ENCODE measurements at places on chromosomes 3 and 15.

GRCh38 chr3:27076815-27077630 is 292.2 kb downstream of the NEK10 start:
- DNase-seq: no peak

DNA sequence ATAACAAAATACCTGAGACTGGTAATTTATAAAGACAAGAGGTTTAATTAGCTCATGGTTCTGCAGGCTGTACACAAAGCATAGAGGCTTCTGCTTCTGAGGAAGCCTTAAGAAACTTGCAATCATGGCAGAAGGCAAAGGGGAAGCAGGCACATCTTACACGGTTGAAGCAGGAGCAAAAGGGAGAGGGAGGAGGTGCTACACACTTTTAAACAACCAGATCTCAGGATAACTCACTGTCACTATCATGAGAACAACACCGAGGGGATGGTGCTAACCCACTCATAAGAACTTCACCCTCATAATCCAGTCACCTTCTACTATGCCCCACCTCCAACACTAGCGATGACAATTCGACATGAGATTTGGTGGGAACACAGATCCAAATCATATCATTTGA is 54.4 kb downstream of the ATP8B4 start:
- peak; percentile 47 for DNase-seq

DNA sequence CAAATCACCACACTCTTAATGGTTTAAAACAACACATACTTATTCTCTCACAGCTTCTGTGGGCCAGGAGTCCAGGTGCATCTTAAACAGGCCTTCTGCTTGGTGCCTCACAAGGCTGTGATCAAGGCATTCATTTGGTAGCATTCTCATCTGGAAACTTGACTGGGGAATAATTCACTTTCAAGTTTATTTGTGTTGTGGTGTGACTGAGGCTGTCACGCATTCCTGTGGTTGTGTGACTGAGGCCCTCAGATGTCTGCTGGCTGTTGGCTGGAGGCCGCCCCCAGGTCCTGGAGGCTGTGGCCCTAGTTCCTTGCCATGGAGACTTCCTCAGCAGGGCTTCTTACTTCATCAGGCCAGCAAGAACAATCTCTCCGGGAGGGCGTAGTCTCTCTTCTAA is 16.9 kb upstream of the FAM3D start:
- DNase-seq: peak; percentile 50

GRCh38 chr3:72890166-72890925 is 2.5 kb downstream of the GXYLT2 start:
- DNase-seq: no peak

- no peak for DNase-seq
Measured at GRCh38 chr3:126310816-126311215, 46.4 kb downstream of the KLF15 start.

DNA sequence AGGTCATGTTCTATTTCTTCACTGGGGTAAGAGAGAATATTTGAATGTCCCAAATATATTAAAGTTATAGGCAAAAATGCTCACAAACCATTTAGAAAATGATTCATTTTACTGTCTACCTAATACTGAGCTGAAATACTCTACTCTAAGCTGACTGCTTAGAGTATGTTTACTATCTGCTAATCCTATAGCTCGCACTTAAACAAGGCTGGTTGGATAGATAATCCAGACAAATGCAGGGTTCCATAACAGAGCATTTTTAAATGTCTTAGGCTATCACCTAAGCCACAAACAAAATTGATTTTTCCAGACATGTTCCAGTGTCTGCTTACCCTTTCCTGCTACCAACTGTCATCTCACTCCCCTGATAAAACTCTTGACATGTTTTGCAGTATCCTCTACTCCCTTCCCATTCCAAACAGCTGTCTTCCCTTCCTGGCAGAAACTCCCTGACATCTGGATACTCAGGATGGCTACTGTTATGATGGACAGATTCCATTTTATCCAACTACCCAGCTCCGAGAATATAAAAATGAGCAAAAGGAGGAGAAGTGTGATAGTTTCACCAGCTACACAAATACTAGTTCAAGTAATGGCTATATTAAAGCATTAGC is 1034.7 kb downstream of the FHIT start:
- no peak for DNase-seq

GRCh38 chr3:42911551-42911950 is 5.6 kb downstream of the ZNF662 start:
- no peak for DNase-seq

DNA sequence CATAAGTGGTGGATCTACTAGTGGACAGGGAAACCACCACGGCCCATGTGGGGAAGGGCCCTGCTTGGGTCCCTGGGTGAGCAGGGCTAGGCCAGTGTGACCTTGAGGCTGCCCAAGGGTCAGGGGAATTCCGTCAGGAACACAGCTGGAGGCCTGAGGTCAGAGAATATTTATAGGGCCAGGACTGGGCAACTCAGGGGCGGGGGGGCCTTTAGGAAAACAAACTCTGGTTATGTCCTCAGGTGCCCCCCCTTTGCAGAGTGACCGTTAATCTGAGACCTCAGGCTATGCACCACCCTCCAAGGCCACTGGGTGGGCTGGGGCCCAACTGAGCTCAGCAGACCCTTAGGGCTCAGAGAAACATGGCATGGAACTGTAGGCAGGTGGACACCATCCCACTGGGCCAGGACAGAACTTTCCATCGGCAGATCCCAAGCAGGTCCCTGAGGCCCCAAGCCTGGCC is 2.5 kb downstream of the TWF2 start:
- peak; percentile 61 for DNase-seq

GRCh38 chr15:65862682-65863081 is 6.6 kb upstream of the RAB11A start:
- peak; percentile 85 for DNase-seq

DNA sequence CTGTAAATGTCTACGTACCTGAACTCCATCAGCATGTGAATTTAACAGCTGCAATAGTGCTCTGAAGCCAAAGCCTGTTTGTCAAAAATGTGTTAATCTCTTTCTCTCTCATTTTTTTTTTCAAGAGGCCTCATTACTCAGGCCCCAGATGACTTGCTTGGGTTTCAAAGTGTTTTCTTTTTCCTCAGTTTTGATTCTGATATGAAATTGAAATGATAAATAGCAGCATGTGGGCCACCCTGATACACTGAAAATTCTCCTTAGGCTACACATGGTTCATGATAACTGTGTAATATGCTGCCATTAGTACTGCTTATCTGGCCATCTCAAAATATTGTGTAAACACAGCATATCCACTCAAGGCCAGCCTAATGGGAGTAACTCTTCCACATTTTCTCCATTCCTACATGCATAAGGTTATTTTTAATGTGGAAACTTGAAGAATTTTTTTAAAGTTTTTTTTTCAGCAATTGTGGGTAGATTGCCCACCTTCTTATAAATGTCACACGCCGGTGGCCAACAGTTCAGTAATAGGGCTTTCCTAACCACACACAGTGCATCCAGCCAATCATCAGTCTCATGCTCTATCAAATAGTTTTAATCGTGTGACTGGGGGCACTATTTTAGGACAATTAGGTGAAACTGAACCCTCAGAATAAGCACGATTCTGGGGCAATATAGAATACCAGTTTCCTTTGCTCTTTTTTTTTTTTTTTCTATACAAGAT is 13.1 kb upstream of the DENND4A start:
- no peak for DNase-seq

GRCh38 chr3:6204891-6205290 is 656.0 kb upstream of the GRM7 start:
- peak; percentile 37 for DNase-seq

DNA sequence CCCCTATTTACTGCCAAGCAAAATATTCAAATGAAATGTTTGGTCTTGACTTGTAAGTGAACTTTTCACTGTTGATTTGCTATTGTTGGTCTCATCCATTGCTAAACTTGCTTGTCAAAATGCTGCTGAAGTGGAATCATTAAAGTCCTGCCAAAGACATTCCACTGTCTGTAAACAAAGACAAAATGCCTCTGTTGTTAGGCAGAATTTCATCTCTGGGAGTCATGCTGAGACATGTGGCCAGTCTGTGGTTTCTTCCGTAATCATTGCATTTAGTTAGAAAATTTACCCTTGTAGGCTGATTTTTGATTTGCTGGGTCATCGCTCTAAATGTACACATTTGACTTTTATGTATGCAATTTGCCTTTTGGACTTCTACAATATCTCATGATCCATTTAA is 577.7 kb downstream of the MECOM start:
- no peak for DNase-seq

- DNase-seq: no peak
Measured at GRCh38 chr3:46187341-46187700, 20.8 kb downstream of the CCR1 start.

DNA sequence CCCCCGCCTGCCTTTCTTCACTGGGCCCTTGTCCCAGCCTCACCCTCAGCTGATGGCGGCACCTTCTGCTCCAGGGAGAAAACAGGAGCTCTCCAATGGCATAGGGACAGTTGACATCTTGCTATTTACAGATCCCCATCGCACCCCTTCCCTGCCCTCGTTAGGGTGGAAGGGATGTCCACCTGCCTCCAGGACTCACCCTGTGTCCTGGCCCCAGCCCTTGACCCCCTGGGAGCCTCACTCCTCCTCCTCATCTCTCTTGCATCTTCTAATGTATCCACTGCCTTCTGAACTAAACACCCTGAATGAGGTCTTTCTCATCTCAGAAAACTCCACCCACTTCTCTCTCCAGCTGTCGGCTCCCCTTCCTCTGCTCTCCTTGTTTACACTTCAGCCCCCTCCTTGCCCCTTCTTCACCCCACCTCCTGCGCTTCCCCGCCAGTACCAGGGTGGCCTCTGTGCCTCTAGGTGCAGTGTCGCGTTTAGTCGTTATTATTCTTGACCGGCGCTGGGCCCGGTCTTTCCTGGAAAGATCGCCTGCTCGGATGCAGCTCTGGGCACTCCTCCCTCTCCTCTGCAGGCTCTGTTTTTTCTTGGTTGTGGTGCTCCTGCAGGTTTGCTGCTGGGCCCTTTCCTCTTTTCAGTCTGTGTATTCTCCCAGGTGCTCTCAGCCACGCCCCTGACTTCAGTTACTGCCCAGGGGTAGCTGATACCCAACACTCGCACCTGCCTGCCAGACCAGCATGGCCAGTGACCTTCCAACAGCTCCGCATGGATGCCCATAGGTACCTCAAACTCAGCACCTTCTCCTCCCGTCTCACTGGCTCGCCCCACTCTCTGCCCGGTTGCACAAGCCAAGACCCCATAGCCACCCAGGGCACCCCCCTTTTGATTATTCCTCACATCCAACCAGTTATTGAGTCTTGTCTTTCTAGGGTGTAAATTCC is 42.9 kb downstream of the PML start:
- DNase-seq: no peak

DNA sequence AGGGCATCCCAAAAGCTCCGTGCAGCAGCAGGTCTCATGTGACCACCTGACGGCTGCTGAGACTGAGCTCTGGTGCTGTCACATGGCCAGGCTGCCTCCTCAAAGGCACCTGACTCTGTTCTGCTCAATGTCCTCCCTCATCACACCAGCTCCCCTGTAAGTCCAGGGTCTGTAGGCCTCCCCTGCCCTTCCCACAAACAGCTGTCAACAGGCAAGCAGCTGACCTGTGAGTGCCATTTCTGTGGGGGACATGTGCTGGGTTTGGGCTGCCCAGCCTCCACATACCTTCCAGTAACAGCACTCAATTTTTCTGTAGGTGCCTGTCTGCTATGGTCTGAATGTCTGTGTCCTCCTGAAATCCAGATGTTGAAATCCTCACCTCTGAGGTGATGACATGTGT is 11.2 kb downstream of the NUP210 start:
- no peak for DNase-seq

GRCh38 chr15:57287123-57287521 is 89.2 kb upstream of the CGNL1 start:
- no peak for DNase-seq

GRCh38 chr15:35427091-35427490 is 118.9 kb downstream of the DPH6 start:
- DNase-seq: no peak

- no peak for DNase-seq
Measured at GRCh38 chr3:76432396-76432795, 607.5 kb upstream of the ROBO2 start.

DNA sequence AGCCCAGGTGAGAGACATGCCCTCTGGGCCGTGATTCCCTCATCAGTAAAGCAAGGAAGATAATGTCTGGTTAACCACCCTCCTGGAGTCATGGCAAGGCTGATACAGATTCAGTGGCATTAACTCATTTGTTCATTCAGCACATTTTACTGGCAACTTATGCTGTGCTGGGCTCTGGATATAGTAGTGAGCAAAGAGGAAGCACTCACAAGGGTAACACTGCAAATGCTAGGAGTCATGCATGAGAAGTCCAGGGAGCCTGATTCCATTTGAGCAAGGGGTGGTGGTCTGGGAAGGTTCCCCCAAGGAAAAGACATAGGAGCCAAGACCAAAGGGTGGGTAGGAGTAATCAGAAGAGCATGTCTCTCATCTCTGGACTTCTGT is 50.2 kb downstream of the SMAD3 start:
- DNase-seq: peak; percentile 50

DNA sequence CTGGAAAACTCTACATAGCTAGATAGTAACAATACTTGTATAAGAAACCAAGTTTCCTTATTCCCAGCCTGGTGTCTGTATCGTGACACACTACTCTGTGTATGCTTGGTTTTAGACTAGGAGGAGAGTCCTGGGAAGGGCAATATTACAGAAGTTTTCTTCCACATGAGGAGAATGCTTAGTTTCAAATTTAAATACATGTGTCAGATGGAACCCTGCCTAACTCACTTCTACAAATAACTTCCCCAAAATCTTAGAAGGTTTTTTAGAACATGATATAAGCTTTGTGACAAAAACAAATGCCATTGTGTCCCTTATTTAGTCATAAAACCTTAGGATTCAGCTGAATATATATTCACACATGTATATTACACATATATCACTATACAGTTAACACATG is 7.2 kb upstream of the IL20RB start:
- peak; percentile 19 for DNase-seq

DNA sequence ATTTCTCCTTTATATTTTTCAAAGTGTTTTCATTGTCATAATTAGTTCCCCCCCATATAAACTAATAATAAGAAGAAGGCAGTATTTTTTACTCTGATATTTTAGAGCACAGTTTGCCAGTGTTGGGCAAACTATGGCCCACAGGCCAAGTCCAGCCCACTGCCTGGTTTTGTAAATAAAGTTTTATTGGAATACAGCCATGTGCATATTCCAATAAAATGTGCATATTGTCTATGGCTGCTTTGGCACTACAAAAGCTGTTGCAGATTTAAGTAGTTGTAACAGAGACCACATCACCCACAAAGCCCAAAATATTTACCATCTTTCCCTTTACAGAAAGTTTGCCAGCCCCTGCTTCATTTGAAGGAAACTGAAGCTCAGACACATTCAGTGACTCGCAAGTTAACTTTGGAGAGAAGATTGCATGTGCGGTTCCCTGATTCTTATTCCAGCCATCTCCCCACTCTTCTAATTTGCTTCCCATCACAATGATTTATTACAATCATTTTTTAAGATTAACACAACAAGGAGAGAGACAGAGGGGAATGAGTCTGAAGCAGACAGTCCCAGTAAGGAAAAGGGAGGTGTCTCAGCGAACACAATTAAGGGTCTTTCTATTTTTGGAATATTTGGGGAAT is 48.9 kb downstream of the RFTN1 start:
- no peak for DNase-seq

DNA sequence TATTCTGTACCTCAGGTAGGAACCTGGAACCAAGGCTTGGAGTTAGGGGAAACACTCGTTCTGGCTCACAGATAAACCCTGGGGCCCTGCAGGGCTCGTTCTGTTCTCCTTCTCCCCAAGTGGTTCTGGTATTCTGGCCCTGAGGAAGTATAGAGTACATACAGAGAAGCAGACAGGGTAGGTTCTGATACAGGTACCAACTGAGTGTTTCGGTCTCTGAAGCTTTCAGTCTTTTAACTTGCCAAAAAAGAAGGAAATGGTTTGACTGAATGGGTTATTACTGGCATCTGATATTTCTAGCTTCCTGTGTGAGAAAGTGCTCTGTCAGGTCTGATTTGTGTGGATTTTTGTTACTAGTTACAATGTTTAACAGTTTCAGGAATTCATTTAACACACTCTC is 67.3 kb downstream of the UBE2E2 start:
- DNase-seq: no peak

All from suppressor macrophage treated with lipopolysaccharide for 1 hour (primary cell).